ENCODE measurements at places on chromosomes 3 and 15.

- no peak for DNase-seq
Observed at GRCh38 chr3:111648991-111649579, 53.9 kb upstream of the ZBED2 start.

DNA sequence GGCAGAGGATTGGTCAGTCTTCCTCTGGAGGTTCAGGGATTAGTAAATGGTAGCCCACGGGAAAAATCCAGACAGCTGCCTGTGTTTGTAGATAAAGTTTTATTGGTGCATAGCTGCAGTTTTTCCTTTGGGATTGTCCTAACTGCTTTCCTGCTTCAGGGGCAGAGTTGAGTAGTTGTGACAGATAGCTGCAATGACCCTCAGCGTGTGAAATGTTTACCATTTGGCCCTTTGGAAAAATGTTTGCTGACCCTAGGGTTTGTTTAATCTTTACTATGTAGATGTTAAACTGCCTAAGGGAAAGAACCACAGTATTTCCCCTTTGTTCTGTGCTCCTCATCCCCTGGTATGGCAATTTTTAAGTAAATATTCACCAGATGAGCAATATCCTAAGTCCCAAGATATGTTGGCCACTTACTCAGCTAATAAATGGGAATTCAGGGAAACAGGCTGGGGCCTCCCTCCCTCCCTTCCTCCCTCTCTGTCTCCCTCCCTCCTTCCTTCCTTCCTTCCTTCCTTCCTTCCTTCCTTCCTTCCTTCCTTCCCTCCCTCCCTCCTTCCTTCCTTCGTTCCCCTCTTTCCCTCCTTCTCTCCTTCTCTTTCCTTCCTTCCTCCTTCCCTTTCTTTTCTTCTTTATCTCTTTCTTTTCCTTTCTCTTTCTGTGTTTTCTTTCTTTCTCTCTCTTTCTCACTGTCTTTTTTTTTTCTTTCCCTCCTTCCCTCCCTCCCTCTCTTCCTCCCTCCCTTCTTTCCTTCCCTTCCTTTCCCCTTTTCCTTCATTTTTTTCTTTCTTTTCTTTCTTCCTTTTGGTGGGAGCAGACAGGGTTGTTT is 234.6 kb upstream of the BHLHE40 start:
- no peak for DNase-seq

- no peak for DNase-seq
Observed at GRCh38 chr3:50714946-50715345, 40.2 kb downstream of the DOCK3 start.

DNA sequence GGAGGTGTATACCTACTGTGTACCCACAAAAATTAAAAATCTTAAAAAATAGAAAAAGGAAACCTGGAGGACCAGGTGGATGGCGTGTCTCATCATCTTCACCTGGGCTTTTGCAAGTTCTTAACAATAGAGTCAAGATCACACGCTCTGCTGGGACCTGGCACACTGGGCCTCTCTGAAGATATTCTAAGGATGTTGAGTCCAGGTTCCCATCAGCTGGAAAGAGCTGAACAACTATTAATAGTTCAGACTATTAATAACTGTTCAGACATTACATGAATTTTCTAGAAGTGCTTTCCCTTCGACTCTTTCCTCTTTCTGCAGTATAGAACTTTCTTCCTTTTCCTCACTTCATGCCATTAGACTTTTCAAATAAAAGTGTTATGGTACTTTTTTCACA is 320.2 kb upstream of the IL12A start:
- DNase-seq = no peak

DNA sequence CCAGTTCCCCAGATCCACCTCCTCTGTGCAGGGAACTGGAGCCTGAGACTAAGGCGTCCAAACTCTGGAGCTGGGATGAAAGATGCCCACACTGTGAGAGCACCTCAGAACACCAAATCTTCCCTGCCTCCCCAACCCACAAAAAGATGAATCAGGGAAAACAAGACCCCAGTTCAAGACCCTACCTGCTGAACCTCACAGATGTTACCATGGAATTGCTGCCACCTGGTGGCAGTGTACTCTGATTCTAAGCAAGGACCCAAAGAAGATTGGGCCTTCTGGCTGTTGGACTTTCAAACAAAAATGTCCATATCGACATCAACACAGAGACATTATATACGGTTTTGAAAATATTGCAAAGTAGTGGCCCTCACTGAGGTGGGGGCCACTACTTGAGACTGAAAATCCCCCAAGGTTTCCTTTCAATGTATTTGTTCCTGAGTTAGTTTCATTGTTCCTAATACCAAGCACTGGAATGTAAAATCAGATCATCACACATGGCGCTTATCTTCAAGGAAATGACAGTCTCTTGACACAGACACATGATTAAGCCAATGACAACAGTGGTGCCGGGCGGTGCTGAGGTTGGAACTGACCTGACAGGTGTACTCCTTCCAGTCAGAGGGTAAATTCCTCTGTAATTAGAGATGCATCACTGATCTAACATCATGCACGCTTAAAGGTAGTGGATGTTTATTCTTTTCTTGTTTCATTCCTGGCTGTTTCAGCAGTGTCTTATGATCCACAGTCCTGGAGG is 67.6 kb downstream of the SLC6A11 start:
- no peak for DNase-seq

- DNase-seq = no peak
Observed at GRCh38 chr3:139546772-139547171, 7.2 kb upstream of the RBP1 start.

DNA sequence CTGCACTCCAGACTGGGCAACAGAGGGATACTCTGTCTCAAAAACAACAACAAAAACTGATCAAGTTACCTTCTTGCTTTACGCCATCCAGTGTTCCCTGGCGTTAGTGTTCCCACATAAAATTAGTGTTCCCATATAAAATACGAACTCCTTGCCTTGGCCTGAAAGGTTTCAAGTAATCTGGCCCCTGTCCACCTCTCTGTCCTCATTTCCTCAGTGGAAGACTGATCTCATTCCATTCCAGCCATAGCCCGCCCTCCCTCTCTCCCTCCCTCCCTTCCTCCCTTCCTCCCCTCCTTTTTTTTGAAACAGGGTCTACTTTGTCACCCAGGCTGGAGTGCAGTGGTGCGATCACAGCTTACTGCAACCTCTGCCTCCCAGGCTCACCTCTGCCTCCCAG is 2.8 kb upstream of the CAND2 start:
- no peak for DNase-seq

GRCh38 chr3:120708408-120708807 is 26.4 kb upstream of the HGD start:
- no peak for DNase-seq

GRCh38 chr15:75731248-75732151 is 18.9 kb upstream of the CSPG4 start:
- no peak for DNase-seq

GRCh38 chr15:99130765-99131440 is 26.0 kb downstream of the SYNM start:
- DNase-seq = no peak

DNA sequence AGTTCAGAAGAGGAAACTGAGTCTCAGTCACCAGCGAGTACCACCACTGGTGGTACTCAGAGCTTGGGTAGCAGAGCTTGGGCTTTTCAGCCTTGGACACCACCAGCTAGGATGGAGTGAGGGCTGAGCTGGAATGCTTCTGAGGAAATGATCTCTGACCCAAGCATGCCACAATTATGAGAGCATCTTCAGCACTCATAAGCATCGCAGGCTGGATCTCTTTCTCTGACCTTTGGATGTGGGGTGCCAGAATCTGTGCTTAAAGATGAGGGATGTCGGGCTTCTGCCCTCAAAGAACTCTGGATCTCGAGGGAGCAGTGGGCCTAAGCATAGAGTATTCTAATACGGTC is 36.4 kb downstream of the ZNF710 start:
- no peak for DNase-seq

- DNase-seq = peak; percentile 43
Observed at GRCh38 chr15:23565395-23566070, at the start of gene MKRN3. MKRN3 (plus strand) TSS chr15:23565674; CDS start chr15:23565783, 109 bp downstream.

DNA sequence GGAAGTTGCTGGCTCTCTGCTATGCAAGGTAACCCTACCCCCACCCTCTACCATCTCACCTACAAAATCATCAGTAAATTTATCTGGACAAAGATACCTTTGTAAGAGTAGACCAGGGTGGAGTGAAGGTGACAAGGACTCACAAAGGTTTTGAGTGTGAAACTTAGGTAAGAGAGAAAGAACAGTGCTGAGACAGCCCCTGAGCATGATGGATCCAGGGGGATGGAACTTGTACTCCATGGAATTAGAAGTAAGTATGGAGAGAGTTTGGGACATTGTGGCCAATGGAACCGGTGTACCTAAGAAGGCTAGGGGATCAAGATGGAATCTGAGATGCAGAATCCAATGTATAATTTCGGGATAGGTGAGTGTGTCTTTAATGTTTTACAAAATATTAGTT is 153.0 kb upstream of the NSMCE3 start:
- DNase-seq = no peak

- DNase-seq = no peak
Observed at GRCh38 chr15:36815786-36816185, 236.4 kb downstream of the CDIN1 start.

DNA sequence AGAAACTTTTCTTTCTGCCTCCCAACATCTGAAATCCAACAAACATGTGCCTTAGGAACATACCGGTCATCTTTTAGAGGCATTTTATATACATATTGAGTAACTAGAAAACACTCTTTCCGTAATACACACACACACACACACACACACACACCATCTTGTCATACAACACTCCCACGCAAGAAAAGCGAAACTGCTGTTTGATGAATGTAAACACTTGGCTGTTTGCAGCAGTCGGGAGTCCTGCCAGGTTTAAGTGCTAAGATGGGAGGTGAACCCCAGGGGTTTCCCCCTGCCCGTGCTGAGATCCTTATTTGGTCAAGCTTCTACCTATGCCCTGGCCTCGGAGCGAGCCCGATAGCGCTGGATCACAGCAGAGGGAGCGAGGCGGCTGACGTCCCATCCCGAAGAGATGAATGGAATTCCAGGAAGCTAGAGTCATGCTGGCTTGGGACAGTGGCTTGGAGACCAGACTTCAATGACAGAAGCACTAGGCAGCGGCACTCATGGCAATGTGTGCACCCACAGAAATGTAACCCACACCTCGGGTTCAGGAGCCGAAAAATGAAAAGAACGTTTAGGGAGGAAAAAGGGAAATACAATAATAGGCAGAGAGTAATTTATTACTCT is 1.3 kb upstream of the THBS1 start:
- DNase-seq = no peak

- DNase-seq = no peak
Observed at GRCh38 chr3:141942006-141942405, 65.6 kb downstream of the ATP1B3 start.

DNA sequence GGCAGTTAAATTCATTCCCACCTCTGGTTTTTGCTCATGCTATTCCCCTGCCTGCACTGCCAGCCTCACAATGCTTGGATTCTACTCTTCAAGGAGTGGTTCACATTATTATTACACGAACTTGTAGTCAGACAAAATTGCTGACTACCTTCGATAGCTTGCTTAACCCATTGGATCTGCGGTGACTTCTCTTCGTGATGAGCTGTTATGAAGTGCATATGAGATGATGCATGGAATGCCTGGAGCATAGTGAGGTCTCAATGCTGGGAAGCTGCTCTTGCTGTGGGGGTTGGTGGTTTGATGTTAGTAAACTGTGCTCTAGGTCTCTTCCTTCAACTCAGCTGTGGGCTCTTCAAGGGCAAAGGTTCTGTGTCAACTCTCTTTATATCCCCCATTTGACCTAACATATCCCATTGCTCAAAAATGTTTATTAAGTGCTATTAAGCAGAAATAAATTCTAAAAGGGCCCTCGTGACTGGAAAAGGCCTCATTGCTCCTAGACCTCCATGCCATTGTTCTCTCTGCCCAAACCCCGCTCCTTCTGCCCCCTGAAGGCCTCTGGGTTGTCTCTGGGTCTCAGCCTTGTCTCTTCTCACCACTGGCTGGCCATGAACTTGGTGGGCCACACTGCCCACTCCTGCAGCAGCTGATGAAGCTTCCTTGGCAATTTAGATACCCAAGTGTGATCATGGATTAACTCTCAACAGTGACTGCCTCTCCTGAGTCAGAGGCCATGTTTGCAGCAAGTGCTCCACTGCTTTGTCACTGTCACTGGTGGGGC is 4.5 kb upstream of the SLCO2A1 start:
- DNase-seq = no peak

- DNase-seq = no peak
Observed at GRCh38 chr15:68413363-68414205, 18.4 kb downstream of the ITGA11 start.

- no peak for DNase-seq
Observed at GRCh38 chr3:134768116-134768515, 26.9 kb upstream of the EPHB1 start.

- no peak for DNase-seq
Observed at GRCh38 chr3:197514786-197515355, 40.9 kb downstream of the BDH1 start.

DNA sequence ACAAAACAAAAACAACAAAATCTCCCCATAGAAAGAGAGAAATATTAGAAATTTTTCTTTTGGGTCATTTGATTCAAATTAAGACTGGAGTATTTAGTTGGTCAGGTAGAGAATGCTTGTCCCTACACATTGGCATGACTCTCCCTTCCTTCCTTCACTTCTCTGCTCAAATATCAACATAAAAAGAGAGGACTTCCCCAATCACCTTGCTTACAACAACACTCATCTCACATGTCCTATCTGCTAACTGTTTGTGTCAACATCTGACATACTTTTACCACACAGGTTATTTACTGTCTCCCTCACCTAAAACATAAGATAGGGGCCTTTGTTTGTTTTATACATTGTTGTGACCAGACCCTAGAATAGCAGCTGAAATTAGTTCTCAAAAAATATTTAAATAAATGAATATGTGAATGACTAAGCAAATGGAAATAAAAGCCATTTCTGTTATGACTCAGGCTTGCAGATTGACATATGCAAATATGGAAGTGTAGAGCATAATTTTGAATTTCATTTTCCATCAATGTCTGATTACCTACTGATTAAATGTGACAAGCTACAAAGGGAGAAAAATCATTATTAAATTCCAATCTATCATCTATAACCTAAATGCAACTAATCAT is 304.8 kb downstream of the CTNNB1 start:
- no peak for DNase-seq

DNA sequence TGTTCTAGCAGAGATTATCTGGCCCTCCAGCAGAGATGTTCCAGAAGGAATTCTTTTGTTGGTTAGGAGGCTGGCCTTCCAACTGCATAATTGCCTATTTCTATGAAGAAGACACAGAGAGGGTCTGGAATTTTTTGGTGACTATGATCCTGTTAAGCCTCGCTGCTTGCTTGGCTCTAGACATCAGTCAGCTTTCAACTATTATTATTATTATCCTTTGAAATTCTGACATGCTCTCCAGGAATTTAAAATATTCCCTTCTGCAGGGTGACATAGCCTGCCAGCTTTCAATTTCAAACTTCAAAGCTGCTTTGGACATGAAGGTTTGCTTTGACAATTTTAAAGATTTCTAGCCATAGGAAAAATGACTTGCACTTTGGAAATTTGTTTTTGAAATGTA is 26.3 kb upstream of the ZNF148 start:
- no peak for DNase-seq

DNA sequence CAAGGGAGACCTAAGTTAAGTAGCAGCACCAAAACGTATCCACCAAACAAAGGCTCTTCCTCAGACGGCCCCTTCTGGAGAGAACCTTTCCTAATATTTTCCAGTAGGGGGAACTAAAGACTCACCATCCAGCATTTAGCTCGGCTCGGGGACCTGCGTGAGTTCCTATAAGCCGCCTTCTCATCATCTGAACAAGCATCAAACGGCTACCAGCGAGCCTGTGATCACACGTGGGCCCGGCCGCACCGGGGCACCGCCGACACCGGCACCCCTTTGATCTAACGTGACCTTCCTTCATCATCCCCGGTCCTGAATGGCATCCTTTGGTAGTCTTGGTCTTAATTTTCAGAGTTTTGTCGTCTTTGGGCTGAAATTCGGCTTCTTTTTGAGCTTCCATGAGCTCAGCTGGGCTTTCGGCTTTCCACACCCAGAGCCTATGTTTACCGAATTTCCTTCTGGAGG is 1.4 kb upstream of the ROBO2 start:
- no peak for DNase-seq

Data from CD4-positive, alpha-beta T cell treated with Interleukin-10 for 1 hour (primary cell).